NCI-H1092 treated with DMSO at 0.1 percent for 48 hours (cell line): ENCODE measurements at places on chromosomes 1 and 21.

GRCh38 chr1:235006816-235007215 lies 121.8 kb downstream of the TOMM20 start:
- no peak for DNase-seq

- no peak for DNase-seq
These were observed 6.2 kb upstream of the TARBP1 start for GRCh38 chr1:234484991-234485739.

DNA sequence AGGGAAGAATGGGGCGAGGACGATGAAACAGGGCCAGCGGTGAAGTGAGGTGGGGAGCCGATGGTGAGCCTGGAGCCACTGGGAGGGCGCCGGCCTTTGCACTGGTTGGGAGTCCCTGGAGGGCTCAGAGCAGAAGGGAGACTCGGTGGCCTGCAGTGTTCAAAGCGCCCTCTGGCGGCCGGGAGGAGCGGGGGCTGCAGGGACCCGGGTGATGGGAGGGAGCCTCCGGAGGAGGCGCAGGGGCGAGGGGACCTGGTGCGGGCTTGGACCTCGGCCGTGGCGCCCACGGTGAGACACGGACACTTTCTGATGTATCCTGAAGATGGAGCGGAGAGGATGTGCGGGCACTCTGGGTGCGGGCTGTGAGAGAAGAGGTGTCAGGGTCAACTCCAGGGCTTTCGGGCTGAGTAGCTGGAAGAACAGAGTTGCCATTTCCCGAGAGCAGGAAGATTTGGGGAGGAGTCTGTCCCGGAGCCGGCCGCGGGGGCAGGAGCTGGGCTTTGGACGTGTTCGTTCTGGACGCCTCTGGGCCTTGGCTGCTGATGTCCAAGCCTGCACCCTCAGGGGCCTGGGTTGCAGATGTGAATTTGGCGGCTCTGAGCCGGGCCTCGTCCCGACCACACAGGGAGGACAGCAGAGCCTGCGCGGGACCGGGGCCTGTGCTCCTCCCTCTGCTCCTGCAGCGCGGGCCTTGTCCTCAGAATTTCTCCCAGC lies 29.7 kb downstream of the HEYL start:
- peak; percentile 43 for DNase-seq

GRCh38 chr1:178953034-178953433 lies 72.7 kb upstream of the FAM20B start:
- DNase-seq, result no peak

GRCh38 chr1:99270646-99271045 lies 6.4 kb downstream of the PLPPR4 start:
- DNase-seq, result no peak

GRCh38 chr1:25619101-25619890 lies 2.7 kb downstream of the MAN1C1 start:
- DNase-seq, result peak; percentile 82

GRCh38 chr1:3504822-3505153 lies 50.3 kb downstream of the ARHGEF16 start:
- no peak for DNase-seq

GRCh38 chr1:228348708-228349467 lies 57.7 kb downstream of the TRIM11 start:
- DNase-seq, result no peak

GRCh38 chr1:46401964-46402626 lies 8.0 kb downstream of the FAAH start:
- DNase-seq, result no peak
